ENCODE measurements at places on chromosomes 5 and 9. TPM values are rescaled to one million over a fixed set of nuclear protein-coding genes. Genes with fewer than 3 reads are reported as not detected.

DNA sequence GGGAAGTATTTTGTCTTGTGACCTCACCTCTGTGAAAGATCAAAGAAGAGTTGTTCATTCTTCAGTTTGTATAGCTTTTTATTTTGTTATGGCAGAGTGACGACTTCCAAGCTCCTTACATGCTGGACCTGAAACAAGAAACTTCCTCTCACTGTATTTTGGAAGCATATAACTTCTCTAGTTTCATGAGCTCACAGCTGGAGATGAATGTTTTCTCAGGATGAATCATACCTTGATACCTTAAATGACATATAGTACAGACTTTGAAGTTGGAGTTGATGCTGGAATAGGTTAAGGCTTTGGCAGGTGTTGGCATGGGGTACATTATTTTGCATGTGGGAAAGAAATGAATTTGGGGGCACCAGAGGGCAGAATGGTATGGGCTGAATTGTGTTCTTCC, 112.5 kb downstream of the SLC25A46 start:
- DNase-seq: no peak

- DNase-seq: no peak
Observed at GRCh38 chr5:107964722-107965121, 294.0 kb upstream of the EFNA5 start.

GRCh38 chr9:87765521-87765920, 39.6 kb downstream of the CTSL start:
- DNase-seq: no peak

- DNase-seq: no peak
Observed at GRCh38 chr5:56525113-56525512, 290.2 kb upstream of the MAP3K1 start.

FBN2 gene
- not detected for total RNA-seq

GRCh38 chr9:21095561-21095960, 17.8 kb upstream of the IFNB1 start:
- no peak for DNase-seq

GRCh38 chr5:173720953-173721600, 104.6 kb upstream of the BOD1 start:
- no peak for DNase-seq

DNA sequence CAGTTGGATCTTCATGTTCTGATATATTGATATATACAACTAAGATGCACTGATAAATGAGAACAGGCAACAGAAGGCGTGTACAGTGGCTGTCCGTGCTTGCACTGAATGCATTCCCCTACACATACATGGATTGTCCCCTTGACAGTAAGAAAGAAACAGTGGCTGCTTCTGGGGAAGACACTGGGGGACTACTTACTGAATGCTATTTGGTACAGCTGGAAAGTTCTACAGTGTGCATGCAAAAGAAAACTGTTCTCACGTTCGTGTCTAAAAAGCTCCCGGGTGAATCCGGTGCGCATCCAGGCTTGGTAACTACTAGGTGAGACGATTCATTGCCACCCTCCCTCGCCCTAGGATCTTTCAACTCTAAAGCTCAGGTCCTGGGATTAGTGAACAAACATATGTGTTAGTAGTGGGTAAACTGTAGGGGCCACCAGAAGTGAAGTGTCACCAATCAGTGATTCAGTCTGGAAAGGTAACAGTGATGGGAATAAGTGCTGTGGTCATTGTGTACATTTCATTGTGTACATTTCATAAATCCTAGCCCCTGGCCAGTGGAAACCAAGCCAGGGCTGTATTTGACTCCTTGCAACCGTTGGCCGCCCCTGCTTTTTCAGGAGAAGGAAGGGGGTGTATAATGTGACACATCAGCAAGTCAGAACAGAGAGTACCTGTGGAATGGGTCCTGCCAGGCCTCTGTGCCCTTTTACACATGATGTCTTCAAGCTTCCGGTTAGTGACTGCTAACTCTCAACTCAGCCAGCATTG, 46.3 kb upstream of the BOD1 start:
- no peak for DNase-seq

- no peak for DNase-seq
Observed at GRCh38 chr9:137530331-137530730, 19.9 kb downstream of the PNPLA7 start.

GRCh38 chr9:89525446-89526374, 27.8 kb upstream of the SEMA4D start:
- DNase-seq: no peak

TLR4 gene
- total RNA-seq: not detected

ANKRD34B gene
- not detected for total RNA-seq

- DNase-seq: no peak
Observed at GRCh38 chr5:93054424-93055163, 526.4 kb downstream of the NR2F1-AS1 start.

GRCh38 chr5:96297290-96297689, 135.8 kb downstream of the PCSK1 start:
- no peak for DNase-seq

SPINK6 gene
- not detected for total RNA-seq

GRCh38 chr5:32627219-32627870, 42.0 kb downstream of the SUB1 start:
- DNase-seq: no peak

DNA sequence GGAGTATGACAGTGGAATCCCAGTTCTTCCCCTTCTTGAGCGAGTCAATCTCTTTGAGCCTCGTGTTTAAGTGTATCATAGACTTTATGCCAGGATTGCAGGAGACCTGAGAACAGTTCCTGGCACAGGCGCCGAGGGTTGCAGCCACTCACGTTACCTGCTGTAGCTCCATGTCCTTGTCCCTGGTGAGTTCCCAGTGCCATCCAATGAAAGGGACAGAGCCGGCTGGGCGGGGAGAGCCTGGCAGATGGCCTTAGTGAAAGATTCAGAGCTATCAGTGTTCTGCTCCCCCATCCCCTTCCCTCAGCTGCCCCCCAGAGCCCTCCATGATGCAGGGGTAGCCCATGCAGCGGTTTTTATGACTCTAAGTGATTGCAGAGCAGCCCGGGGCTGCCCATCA, 554.0 kb downstream of the BNC2 start:
- no peak for DNase-seq

GAS1 gene
- total RNA-seq: 0.32 TPM

DNA sequence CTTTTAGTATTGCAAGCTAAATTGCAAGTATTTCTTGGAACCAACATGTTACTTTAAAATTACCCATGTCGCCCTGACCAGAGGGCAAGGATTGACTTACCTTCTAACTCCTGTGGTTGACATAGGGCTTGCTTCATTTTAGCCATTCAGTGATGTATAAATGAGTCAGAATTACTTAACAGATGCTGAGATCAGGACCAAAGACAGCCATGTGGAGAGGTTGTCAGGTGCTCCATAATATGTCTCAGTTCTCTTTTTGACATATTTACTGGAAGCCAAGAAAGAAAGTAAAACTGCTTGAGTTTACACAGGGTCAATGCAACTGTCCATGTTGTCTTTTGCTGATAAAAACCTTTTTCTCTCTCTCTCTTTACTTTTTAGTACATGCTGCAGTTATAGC, 33.2 kb downstream of the F2RL2 start:
- no peak for DNase-seq

DNA sequence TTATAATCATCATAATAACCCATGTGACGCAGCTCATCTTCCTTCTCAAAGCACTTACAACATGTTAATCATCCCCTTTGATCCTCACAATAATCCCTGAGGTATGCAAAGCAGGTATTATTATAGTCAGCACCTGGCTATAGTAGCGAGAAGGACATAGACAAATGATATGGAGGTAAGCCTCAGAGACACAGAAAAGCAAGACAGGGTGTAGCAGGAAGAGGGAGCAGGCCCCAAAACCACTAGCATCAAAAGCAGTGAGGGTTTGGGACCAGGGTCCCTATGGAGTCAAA, 139.2 kb upstream of the SLC30A5 start:
- no peak for DNase-seq

DNA sequence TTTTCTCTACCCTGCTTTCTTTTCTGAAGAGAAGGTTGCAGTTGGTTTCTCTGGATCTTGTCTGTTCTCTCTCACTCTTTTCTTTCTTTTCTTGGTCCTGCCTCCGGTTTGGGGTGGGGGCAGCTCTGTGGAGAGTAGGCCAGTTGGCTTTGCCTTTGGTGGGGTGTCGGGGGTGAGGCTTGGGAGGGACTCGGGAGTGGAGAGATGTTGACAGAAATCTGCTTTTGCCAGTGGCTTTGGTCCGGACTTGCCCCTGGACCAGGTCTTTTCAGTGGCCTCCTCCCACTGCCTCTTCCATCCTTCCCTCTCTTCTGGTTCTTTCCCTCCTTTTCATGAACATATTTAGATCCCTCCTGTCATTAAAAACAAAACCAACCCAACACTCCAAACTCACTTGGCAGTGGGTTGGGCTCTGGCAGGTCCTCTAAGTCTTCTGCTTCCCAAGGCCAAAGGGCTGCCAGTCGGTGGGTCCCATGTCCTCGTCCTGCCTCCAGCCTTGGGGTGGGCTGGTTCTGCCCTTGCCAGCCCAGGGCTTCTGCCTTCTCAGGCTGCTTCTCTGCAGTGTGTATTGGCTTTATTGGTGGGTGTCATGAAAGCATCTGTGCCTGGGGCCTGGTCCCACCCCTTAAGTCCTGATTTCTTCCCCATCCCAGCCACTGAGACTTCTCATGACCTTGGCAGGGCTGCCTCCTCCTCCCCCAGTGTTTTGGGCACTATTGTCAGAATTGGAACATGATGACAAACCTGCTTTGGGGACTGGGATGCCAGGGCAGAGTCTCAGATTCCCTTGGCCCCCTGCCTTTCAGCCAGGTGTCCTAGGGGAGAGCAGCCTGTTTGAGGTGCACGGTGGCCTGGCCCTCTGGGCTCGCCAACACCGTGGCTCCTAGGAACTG, 16.9 kb downstream of the ANKRD33B start:
- DNase-seq: no peak

GRCh38 chr9:127535834-127536233, 76.2 kb upstream of the STXBP1 start:
- DNase-seq: no peak

GRCh38 chr5:166018716-166019115, 2272.7 kb upstream of the WWC1 start:
- DNase-seq: no peak

TNFSF8 gene
- total RNA-seq: 73.6 TPM

DNA sequence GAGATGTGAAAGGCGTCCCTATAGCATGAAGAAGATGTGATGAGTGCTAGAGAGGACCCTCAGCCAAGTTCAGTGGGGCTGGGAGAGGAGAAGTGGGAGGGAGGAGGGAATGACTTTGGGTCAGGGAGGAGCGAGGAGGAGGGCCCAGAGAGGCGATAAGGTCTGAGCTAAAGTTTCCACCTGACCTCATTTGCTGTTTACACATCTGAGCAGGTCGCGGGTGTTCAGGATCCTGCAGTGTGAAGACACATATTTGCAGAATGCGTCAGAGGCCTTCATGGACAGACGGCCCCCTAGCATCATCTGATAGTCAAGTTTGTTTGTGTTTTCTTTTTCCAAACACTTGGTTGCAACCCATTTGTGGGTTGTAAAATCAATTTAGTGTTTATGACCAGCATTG, 18.9 kb upstream of the IGFBPL1 start:
- DNase-seq: no peak

PCDHB7 gene
- total RNA-seq: not detected

DNA sequence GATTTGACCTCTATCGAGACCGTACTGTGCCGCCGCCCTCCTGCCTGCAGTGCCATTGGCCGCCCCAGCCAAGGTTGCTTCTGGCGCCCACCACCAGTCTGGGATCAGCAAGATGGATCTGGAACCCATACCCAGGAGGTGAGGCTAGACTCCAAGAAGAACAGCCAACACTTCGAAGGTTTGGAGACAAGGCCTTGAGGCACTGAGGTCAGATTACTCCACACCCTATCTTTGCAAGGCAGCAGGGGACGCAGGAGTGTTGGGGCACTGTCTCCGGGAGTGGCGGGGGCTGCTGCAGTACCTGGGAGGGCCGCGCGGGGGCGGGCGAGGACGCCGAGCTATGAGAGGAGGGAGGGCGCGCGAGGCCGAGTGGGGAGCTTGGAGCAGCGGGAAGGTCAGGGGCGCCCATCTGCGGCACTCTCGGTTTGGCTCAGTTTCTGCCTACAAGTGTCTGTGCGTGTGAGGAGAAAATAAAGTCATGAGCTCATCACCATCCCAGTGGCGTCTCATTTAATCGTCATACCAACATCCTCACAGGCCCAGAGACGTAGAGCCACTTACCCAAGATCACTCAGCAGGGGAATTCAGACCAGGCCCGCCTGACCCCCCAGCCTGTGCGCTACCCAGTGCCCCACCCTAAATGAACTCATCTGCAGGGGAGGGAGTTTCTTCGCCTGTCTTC, 20.5 kb upstream of the PSD2 start:
- peak; percentile 69 for DNase-seq

DMRT3 gene
- not detected for total RNA-seq

GPBP1 gene
- 87.4 TPM for total RNA-seq

DNA sequence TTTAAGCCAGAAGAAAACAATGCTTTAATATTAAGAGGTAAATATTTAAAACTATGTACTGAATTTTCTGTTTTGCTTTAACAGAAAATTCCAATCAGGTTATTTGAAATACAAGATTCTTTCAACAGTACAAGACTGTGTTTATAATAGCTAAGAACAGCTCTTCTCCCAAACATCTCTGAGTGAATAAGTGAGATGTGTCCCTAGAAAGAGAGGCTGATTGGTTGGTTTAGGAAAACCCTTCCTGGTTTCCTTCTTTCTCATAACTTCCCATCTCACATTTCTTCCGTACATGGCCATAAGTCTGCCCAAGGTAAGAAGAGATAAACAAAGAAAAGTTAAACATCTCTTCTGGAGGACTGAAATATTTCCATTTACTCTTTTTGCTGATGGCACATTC, 145.9 kb downstream of the FANCC start:
- no peak for DNase-seq

FLT4 gene
- 1.7 TPM for total RNA-seq

GRCh38 chr5:122311497-122311960, 508 bp upstream of the SNCAIP start:
- no peak for DNase-seq
